ENCODE measurements at places on chromosomes 2 and 18. TPM values are rescaled to one million over a fixed set of nuclear protein-coding genes. Genes with fewer than 3 reads are reported as not detected.

- no peak for DNase-seq
Observed at GRCh38 chr2:129923265-129924091, 56.0 kb upstream of the RAB6C start.

DNA sequence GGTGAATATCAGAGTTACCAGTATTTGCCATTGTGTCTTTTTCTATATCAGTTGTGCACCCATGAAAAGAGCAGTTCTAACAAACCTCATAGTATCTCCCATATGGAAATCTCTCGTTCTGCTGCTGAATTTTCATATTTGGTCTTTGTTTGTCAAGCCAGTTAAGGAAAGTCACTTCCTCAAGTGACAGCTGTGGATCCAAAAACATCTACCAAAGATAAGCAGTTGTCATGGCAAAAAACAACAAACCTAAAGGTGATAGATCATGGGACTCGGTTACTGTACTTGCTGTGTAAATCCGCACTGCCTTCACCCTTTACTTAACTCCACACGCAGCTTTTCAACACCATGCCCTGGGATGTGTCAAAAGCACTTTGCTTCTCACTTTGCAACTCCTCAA is 17.3 kb downstream of the BMP10 start:
- no peak for DNase-seq

- no peak for DNase-seq
Observed at GRCh38 chr18:48374423-48375149, 34.6 kb downstream of the ZBTB7C start.

- DNase-seq: no peak
Observed at GRCh38 chr18:62999921-63000320, 284.6 kb downstream of the PHLPP1 start.

GRCh38 chr18:10090668-10091067 is 176.9 kb downstream of the VAPA start:
- DNase-seq: no peak

- DNase-seq: no peak
Observed at GRCh38 chr2:3097804-3098203, 279.8 kb downstream of the EIPR1 start.

- no peak for DNase-seq
Observed at GRCh38 chr18:5066380-5066977, 130.6 kb downstream of the AKAIN1 start.

DNA sequence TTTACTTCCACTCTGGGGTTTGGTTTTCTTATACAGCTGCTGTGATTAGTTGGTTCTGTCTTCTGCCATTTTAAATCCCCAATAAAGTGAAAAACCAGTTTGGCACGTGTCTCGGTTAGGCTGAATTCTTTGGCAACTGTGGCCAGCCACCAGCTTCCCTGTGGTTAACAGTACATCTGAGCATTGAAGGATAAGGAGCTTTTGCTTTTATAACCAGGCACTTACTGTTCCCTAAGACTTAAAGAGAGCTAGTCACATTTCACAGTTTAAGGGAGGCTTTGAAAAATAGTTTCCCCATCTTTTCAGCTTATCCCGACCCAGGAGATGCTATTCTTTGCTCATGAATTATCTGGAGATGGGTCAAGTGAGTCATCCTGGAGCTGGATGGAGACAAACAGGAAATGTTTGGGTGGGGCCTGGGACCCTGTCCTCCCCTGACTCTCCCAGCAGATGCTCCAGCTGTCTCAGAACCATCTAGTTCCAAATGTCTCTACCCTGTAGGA is 57.3 kb upstream of the EML6 start:
- DNase-seq: no peak

GRCh38 chr2:28155086-28155485 is 237.6 kb upstream of the FOSL2 start:
- DNase-seq: no peak

DNA sequence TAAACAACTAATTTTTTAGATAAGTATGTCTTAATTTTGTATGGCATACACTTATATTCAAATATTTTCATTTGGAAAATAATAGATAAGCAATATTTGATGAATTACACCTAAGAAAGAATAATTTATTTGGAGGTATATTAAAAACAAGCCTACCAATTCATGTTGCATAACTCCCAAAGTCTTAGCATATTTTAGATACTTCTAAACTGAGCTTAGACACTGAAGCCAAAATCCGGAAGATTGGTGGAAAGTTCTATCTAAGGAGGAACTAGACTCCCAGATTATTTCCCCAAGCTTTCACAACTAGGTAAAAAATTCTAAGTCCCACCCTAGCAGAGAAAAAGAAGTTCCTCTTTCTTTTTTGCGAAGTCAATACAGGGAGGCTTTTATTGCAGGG is 221.0 kb upstream of the MMADHC start:
- DNase-seq: no peak

- DNase-seq: no peak
Observed at GRCh38 chr2:24336811-24337210, 23.5 kb downstream of the ITSN2 start.

GRCh38 chr2:209868271-209868994 is 96.8 kb downstream of the UNC80 start:
- no peak for DNase-seq

DNA sequence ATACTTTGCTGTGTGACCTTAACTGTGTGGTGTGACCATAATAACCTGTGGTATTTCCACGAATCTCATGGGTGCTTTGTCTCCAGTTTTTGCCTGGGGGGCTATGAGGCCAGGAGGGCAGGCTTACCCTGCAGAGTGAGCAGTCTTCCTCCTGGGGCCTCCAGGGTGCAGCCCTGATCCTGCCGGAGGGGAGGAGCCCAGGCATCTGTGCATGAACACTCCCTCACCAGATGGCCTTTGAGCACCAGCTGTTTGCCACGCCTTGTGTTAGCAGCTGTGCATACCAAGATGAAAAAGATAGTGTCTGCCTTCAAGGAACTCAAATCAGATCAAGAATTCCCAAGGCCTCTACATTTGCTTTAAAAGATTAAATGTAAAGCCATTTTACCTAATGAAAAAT is 75.0 kb upstream of the RBM44 start:
- no peak for DNase-seq

GRCh38 chr2:134336921-134337320 is 83.0 kb downstream of the MGAT5 start:
- DNase-seq: no peak

Gene C2orf80
- 0.32 TPM for polyA plus RNA-seq

Gene LYG1
- polyA plus RNA-seq: 4.2 TPM

Gene IGFBP5
- polyA plus RNA-seq: 355 TPM

Gene OTOF
- polyA plus RNA-seq: 0.19 TPM

Gene LRP2
- polyA plus RNA-seq: 232 TPM

Gene HOXD10
- 147 TPM for polyA plus RNA-seq

Gene ERBB4
- polyA plus RNA-seq: 57.4 TPM

Gene TUBA4B
- polyA plus RNA-seq: 0.89 TPM

Gene AOX1
- polyA plus RNA-seq: 2.8 TPM

All from renal pelvis (tissue), 12 donors.